CD14-positive monocyte (primary cell): ENCODE measurements at places on chromosomes 7 and 10.

GRCh38 chr10:20128811-20129210 is 312.6 kb downstream of the PLXDC2 start:
- peak; percentile 79 for DNase-seq

DNA sequence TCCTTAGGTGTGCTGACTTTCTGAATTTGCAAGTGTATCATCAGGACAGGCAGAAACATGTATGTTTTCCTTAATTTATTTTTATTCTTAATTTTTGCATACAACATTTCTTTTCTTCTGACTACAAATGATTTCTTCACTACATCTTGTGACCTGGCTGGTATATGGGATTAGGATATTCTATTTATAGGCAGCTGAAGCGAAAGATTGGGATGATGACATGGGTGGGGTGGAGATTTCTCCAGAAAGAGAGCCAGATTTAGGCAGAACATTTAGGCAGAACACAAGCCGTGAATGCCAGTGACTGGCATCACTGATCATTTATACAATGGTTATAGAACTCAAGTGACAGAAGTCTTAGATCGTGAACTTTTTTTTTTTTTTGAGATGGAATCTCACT is 256.7 kb downstream of the KLF6 start:
- DNase-seq, result no peak

- DNase-seq, result no peak
These were observed 37.4 kb upstream of the XPNPEP1 start for GRCh38 chr10:109960682-109961081.

GRCh38 chr10:31770307-31770902 is 158.2 kb downstream of the ARHGAP12 start:
- DNase-seq, result peak; percentile 60

- no peak for DNase-seq
These were observed 29.0 kb downstream of the FGFBP3 start for GRCh38 chr10:91880310-91880709.
